ENCODE measurements at places on chromosomes 12 and 14.

DNA sequence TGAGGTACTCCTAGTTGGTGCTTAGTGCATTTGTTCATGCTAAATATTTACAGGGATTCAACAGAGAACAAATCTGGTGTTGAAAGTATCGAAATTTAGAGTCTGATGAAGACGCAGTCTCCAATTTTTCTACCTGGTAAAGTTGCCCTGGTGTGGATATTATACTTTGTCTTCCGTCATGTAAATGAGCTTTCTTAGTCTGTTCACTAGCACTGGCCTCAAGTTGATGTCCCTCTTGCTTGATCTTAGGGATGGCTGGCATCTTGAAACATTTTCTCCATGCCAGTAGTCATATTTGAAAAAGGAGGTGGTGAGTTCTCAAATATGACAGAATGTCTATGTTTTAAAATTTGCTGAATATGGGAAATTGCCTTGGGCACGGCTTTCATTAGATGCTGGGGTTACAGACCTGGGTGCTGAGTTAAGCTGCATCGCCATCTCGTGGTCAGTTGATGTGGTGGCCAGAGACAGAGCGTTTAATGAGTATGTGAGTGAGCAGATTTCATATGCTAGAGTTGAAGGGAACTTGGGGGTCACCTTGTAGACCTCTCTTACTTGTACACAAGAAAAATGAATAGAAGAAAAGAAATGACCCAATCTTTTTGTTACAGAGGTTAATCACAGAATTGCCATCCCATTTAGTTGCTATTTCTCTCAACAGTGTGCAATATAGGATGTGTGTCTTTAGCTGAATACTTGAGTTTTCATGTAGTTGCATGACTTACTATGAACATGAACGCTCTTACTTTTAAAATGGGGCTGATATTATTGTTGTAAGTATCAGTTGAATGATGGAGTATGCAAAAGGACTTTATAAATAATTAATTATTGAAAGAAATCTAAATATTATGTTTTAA is 172.8 kb upstream of the DCN start:
- DNase-seq = peak; percentile 74

DNA sequence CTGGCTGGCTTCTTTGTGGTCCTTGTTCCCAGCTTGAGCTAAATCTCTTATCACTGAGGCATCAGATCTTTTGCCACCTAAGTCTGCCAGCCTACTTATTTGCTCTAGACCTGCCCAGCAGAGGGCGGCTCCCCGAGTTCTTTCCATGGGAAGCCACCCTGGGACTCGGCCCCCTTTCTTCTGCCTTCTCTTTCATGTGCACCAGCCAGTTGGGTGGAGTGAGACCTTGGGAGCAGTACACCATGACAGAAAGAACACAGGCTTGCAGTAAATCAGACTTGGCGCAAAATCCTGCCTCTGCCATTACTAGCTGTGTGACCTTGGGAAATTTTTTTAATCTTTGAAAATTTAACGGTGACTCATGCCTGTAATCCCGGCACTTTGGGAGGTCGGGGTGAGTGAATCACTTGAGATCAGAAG is 7.4 kb downstream of the SMAGP start:
- DNase-seq = no peak

DNA sequence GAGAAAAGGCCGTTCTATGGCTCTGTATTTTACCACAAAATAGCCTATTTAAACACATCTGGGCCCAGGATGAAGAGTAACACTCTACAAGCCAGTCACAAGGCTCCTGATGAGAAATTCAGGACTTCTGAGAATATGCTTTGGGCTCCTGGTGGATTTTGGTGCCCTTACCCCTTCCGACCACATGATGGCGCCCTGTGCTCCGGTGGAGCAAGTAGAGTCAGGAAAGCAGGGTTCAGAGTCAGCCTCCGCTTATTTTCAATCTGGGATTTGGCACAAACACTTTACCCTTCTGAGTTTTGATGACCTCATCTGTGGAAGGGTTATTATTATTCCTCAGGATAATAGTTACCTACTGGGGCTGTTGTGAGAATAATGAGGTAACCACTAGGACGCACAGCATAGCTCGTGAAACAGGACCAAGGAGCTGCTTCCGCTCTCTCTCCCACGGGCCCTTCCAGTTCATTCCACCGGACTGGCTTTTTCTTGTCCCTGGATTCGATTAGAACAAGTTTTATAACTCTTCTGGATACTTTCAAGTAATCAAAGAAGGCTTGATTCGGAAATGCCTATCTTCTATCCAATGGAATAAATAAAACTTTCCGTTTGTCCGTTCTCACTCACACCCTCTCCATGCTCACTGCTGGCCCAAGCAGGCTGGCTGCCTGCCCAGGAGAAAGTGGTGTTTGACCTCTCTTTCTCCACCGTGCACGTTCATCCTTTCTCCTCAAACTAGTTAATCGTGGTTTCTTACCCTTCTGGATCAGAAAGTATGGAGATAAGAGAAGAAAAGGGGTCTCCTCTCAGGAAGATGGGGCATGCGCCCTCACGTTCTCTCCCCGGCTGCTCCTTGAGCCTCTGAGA is 104.6 kb downstream of the GALC start:
- no peak for DNase-seq

DNA sequence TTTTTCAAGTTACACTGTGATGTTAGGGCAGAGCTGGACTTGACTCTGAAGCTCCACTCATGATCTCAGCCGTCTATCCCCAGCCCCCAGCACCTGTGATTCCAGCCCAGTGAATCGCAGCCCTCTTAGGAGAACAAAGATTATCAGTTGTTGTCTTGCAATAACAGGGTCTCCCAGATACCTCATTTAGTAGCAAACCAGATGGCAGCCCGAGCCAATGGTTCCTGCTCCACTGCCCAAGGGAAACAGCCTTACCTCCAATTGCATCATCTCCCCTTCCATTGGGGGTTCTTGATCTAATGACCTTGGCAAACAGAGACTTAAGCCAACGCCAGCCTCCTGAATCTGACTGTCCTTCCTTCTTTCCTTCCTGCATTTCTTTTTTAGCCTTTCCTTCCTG is 371.2 kb downstream of the BCL11B start:
- DNase-seq = no peak

GRCh38 chr12:130152386-130152785 is 9.9 kb upstream of the FZD10 start:
- DNase-seq = no peak

DNA sequence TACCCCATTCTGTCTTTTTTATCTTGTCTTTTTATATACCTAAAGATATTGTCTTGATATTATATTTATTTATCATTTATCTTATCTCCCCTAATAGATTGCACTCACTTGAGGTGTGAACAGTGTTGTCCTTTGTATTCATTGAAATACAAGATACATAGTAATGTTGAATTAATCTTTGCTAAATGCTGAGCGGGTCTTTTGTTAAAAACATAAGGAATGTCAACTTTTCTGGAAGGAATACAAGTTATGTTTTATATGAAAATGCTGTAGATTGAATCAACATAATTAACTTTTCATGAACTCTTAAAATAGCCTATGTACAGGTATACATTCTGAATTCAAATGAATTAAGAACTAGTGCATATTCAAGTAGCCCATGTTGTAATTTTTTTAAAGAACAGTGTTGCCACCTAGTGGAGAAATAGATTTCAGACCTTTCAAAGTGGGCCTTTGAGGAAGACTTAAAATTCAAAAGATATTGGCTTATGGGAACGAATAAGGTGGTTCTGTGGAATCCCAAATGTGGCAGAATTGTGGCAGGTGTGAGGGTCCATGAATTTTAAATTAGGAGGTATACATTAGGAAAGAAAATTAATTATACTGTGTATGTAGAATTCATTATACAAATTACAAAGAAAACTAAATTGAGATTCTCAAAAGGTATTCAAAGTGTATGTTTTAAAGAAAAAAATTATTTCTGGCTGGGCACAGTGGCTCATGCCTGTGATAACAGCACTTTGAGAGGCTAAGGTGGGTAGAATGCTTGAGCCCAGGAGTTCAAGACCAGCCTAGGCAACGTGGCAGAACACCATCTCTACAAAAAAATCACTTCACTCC is 19.1 kb downstream of the BBOF1 start:
- peak; percentile 50 for DNase-seq

DNA sequence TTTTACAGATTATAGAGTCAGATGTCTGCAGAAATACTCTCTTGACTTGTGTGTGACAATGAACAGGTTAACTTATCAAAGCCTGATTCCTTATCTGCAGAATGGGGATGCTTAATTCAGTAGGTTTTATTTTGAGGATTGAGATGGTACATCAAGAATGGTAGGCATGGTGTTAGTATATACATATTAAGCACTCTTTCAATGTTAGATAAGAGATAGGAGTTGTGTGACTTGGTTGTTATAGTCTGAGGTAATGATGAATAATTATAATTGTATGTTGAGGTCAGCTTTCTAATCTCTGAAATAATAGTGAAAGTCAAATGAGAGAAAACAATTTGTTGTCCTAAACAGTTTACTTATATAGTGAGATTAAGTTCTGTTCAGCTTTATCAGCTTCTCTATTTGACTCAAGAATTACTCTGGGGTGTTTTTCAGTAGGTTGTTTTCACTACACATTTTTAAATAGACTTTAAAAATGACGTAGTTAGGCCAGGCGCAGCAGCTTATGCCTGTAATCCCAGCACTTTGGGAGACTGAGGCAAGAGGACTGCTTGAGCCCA is 11.9 kb downstream of the PALS1 start:
- no peak for DNase-seq

DNA sequence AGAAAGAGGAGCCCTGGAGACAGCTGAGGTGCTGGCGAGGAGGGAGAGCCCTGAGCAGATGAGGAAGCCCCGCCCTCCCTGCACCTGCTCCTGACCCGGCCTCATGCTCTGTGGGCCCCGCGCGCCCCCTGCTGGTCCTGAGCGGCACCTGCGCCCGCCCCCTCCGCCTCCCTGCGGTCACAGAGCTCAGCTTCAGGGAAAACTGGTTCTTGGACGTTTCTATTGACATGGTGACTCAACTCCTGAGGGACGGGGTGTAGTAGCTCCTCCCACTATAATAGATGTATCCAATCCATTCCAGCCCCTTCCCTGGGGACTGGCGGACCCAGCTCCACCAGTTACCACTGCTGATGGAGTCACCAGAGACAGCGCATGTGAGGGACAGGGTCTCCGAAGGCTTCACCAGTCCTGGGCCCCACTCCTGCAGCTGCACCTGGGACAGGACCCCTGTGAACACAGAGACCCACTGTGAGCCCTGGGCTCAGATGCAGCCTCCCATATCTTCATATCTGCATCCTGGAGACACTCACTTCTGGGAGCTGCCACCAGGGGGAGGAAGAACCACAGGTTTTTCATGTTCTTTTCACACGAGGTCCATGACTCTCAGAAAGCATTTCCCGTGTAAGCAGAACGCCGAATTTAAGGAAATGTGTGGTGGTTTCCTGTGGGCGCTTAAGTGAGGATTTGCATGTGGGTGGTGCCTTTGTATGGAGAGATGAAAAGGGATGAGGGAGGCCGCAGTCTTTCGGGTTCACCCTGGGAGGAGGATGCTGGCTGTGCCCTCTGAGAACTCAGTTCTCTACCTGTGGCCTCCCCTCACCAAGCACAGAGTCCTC is 1346.4 kb downstream of the TMEM121 start:
- DNase-seq = no peak

DNA sequence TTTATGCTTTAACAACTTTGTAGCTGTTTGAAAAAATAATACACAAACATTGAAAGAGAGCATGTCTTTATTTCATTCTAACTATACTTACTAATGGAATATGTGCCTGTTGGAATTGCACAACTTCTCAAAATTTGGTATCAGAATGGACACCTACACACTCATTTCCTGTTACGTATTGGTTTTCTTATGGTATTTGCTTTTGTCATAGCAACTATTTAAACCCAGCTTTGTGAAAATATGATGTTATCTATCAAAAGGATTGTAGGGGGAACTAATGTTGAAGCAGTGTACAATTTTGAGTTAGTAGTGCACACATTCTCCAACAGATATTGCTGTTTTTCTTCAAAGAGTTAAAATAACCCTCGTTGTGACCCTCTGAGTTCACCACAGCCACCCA is 52.6 kb downstream of the RBMS2 start:
- no peak for DNase-seq

GRCh38 chr14:38090506-38090905 is 117.2 kb upstream of the SSTR1 start:
- no peak for DNase-seq

- DNase-seq = no peak
These were observed 12.4 kb downstream of the KTN1 start for GRCh38 chr14:55592436-55592835.

Measured in retina (tissue), 1 donor.